ENCODE measurements at places on chromosomes 2 and 18.
A peak's percentile ranks its signal among the peaks of the same experiment; 100 is the strongest.

- DNase-seq, result no peak
These were observed 39.8 kb upstream of the TMEM247 start for GRCh38 chr2:46439582-46439981.

DNA sequence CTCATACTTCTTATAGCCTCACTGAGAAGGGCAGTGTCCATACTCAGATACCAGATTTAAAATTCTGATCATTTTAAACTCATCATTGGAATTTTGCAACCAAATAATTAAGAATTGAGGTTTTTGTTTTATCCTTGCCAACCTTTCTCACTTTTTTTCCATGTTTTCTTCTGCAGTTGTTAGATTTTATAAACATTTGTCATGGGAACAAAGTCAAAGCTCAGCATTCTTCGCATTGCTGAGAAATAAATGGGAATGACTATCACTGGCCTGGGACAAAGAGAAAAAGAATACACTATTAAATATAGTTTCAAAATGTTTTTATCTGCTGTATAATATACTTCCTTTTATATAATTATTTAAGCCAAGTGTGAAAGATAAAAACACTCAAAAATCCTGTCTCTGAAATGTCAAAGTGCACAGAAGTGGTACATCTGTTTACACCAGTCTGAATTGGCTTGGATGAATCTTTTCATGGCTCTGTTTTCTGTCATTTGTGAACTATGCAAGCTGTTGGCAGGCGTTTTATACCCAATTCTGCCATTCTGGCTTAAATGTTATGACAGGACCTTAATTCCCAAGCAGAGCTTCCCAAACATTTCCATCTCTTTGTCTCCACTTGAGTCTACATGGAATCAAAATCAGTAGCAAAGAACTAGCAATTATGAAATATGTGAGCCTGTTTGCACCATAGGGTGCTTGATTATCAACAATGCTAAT, 249.3 kb upstream of the SYT4 start:
- no peak for DNase-seq

- no peak for DNase-seq
These were observed 6.2 kb downstream of the NAB1 start for GRCh38 chr2:190655113-190655512.

GRCh38 chr2:191303140-191304005, 58.2 kb downstream of the MYO1B start:
- DNase-seq, result no peak

- DNase-seq, result no peak
These were observed 419.0 kb downstream of the FBXO15 start for GRCh38 chr18:73728657-73729056.

DNA sequence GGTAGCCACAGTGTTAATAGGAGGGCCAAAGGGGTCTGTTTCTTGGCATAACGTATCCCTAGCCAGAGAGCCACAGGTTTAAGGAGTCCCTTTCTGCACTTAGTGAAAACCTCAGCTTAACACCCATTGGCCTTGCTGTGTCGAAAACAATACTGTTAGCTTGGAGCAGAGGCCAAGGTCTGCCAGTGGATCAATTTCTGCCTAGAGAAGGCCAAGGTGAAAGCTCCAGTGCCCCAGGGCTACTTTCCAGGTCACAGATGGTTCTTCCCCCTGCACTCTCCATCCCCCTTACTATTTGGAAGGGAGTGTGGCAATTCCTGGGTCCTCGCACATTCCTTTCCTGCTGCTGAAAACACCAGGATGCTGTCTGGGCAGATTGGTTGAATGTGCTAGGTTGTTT, 74.8 kb upstream of the TNP1 start:
- DNase-seq, result no peak

- DNase-seq, result no peak
These were observed 10.1 kb downstream of the ZEB2 start for GRCh38 chr2:144509879-144510221.

GRCh38 chr18:52286675-52287074, 53.3 kb upstream of the DCC start:
- DNase-seq, result no peak

- no peak for DNase-seq
These were observed 223.8 kb downstream of the GLI2 start for GRCh38 chr2:120959426-120959825.

DNA sequence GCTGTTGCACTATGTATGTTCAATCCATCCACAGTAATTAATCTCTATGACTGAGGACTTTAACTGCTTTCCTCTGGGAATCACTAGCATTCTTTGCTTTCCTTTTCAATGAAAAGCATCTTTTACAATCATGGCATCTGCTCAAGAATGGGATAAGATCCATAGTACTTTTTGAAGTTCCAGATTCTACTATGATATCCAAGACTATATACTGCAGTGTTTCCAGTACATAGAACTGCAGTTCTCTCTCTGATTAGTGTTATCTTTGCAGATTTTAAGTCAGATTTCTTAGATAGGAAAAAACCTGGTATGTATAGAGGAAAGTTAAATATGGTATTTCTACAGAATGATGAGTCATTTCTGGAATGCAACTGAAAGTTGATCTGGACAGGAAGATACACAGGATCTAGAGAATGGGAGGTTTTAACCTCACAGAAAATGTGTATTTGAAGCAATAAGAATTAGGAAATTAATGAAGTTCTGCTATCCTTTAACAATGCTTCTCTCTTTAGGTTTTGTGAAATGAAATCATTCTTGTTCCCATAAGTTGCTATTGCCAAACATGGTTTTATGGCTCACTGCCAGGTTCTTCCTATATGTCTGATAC, 670.7 kb downstream of the ERBB4 start:
- DNase-seq, result no peak

DNA sequence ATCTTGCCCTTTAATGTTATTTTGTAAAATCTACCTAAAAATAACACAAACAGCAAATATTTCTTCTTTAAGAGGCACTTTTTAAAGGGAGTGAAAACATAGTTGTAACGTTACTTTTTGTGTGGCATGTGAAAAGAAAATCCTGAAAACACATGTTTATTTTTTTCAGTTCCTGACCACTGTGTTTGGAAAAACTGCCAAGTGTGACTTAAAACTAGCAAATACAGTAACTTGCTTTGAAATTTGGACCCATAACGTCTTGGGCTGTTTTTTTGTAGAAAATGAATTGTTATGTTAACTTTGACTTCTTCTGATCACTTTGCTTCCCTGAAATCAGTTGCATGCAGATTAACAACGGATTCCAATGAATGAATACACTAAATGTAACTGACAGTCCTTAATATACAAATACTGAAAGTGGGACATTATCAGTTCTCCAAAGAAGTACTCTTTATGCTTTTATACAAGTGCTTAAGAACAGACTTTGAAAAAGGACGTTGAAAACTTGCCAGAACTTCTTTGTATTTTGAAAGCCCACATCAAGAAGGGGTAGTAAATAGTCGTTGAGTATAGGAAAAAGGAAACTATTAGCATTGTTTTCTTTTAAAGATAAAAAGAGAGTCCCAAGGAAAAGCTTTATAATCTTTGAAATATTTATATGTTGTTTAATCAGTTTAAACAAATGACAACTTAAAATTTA, 96.1 kb upstream of the ZEB2 start:
- no peak for DNase-seq

GRCh38 chr2:118150294-118150693, 62.0 kb downstream of the INSIG2 start:
- no peak for DNase-seq

DNA sequence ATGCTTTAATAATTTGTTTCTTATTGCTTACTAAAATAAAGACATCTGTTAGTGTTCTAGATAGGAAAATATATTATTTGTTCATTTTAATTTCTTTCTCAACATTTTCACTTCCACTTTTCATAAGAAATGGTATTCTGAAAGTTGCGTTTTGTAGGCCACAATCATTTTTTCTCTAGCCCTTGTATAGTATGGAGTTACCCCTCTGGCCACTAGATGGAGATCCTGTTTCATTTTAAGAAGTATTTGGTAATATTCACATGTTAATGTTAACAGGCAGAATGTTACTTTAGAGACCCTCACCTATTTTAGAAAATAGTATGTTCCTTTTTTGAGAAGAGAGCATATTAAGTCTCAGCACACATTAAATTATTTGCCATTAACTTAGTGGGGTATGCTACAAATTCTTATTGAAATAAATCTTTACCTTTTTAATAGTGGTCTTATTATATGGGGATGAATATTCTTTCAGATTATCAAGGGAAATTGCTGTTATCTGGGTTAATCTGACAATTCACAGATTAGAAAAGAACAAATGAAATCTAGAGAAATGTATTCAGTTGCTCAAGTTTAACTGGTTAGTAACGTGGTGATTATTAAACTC, 73.9 kb upstream of the TTC27 start:
- DNase-seq, result no peak

GRCh38 chr2:132747046-132747445, 77.0 kb upstream of the LYPD1 start:
- DNase-seq, result no peak

DNA sequence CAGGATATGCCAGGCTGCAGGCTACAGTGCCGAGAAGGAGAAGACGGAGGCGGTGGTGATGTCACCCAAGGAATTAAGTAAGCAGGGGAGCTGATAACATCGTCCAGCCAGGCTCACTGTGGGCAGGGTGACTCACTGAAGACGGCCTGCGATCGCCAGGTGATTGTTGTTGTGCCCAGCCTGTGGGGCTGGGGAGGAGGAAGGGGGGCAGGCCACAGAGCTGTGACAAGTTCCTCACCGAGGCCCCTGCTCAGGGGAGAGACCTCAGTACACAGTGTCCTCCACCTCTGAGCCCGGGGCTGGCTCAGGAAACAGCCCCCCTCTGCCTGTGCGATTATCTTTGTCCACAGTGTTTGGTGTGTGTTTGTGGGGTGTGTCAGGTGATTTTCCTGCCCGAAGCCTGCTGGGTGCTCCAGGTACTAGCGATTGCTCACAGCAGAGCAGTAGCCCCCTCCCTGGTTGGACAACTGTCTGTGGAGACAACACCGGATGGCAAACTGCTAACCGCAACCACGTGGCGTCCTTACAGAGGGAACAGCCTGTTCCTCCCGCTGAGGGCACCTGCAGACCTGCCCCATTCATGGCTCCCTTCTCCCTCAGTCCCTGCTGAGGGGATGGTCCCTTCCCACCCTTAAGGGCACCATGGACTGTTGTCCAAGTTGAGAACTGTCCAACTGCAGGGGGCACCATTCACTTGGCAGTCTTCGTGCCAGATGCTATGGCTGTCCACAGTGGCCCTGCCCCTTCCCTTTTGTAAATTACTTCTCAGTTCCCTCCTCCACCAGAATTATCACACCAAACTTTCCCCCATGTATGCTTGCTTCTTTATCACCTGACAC, 95.1 kb downstream of the ZFP36L2 start:
- DNase-seq, result peak; percentile 33

DNA sequence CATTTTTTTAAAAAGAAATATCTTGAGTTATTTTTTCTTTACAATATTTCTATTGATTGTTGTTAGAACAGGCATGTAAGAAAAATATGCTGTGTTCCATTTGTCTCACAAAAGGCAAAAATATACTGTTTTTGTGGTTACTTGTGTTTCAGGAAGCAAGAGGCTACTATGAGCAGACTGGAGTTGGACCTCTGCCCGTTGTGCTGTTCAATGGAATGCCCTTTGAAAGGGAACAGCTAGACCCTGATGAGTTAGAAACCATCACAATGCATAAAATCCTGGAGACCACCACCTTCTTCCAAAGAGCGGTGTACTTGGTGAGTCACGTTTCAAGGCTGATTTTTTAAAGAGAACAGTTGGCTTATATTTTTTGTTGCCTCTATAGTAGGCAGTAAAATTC, 54.7 kb downstream of the UGGT1 start:
- no peak for DNase-seq

DNA sequence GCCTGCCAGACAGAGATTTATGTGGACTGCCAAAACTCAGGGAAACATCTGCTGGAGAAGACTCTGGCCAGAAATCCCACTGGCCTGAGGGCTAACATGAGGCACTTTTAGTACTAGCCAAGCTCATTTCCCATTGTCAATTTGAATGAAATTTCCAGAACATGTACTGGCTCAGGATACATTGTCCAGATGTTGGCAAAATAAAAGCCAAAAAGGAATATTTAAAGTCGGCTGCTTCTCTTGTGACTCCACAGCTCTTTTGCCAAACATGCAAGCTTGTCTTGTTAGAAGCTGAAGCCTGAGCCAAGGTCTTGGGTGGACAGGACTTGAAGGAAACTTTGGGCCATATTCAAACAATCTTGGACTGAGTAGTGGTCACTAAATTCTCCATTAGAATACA, 215.5 kb downstream of the NCKAP5 start:
- no peak for DNase-seq

Data from C1 segment of cervical spinal cord (tissue), 14 donors.